ENCODE measurements at places on chromosomes 1 and 21. TPM values are rescaled to one million over a fixed set of nuclear protein-coding genes. Genes with fewer than 3 reads are reported as not detected.

DNA sequence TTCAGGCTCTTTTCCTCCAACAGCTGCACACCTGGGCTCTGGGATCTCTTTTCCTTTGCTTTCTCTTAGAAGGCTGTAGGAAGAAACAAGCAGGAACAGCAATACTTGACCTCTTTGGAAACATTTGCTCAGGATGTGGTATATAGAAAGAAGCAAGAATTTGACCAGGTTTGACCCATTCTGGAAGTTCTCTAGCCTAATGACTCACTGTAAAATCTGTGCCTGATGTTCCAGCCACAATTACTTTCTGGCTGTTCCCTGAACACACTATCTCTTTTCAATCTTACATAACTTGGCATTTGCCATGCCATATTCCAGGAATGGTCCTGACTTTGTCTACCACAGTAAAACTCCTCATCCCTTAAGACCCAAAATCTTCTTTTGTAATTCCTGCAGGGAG is 419.9 kb upstream of the DAB1 start:
- no peak for DNase-seq

DNA sequence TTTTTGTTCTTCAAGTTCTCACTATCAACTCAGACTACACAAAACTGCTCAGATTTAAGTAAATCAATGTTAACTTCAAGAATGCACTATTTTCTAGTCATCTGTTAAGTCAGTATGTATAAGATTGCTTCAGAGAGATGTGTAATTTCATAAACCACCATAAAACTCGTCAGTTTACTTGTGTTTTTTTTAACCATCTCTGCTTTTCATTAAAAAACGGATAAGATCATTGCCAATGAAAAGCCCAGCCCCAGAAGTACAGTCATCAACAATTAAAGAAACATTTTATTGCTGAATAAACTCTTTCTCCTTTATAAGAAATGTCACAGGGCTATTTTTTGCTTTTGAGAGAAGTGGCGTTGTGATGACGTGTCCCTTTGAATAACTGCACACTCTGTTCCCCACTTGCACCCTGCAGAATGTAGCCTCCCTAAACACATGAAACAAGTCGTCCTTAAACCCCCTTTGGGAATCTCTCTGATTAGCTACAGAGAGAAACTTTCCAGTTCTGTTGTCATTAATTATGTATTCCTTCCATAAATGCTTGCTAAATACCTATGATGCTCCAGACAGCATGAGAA is 202.7 kb upstream of the FOXD3 start:
- DNase-seq: no peak

- DNase-seq: no peak
Observed at GRCh38 chr1:43438576-43438952, 15.2 kb downstream of the HYI start.

DNA sequence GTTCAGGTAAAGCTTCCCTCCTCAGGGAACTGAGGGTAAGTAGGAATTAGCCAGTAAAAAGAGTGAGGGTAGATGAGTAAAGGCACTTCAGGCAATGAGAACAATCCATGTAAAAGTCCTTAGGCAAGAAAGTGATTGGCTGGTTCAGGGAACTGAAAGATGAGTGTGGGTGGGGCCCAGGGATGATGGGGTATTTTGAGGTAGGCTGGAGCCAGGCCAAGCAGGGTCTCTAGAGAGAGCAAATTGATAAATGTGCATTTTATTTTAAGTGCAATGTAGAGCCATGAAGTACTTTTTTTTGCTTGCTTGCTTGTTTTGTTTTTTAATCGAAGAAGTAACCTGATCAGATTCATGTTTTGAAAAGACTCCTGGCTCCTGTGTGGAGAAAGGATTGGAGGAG is 26.5 kb downstream of the OSBPL9 start:
- no peak for DNase-seq

The CFAP107 gene
- total RNA-seq: not detected

Data from HT-29 (cell line).